HT1080 (cell line): ENCODE measurements at places on chromosomes 2 and 18.

DNA sequence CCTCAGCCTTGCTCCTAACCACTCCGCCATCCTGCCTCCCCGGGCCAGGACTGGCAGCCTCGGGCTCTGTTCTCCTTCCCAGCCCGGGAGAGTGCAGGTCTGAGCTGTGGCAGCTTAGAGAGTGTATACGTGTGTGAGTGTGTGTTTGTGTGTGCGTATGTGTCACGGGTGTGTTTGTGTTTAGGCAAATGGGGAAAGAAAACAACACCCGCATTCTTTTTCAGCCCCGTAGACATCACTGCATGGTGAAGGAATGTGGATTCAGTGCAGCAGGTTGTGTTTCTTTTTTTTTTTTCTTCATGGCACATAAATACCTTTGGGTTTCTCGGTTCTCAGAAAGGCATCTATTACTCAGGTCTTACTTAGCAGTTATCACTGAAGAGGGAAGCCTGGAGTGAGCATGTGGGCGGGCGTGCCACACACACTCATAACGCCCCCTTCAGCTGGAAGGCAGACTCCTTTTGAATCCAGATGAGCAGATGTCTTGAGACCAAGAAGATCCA is 44.2 kb downstream of the GLI2 start:
- DNase-seq = peak; percentile 71

GRCh38 chr2:121828281-121828731 is 72.9 kb downstream of the TSN start:
- peak; percentile 27 for DNase-seq

- no peak for DNase-seq
Measured at GRCh38 chr2:214569419-214570035, 158.7 kb downstream of the VWC2L start.

DNA sequence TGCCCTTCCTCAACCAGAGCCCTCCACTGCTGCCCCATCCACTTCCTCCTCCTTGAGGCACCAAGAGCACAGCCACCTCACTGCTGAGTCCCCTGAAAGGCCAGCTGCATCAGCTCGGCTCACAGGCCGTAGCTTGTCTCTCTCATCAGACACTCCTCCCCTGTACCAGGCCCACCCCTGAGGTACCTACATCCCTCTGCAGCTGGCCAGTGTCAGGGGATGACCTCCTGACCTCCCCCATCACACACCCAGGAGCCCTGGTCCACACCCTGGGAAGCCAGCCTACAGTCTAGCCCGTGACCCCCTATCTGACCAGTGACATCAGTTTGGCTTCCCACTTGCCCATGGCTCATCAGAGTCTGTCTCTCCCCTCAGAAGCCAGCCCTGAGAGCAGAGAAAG is 205.6 kb downstream of the TNS1 start:
- no peak for DNase-seq

DNA sequence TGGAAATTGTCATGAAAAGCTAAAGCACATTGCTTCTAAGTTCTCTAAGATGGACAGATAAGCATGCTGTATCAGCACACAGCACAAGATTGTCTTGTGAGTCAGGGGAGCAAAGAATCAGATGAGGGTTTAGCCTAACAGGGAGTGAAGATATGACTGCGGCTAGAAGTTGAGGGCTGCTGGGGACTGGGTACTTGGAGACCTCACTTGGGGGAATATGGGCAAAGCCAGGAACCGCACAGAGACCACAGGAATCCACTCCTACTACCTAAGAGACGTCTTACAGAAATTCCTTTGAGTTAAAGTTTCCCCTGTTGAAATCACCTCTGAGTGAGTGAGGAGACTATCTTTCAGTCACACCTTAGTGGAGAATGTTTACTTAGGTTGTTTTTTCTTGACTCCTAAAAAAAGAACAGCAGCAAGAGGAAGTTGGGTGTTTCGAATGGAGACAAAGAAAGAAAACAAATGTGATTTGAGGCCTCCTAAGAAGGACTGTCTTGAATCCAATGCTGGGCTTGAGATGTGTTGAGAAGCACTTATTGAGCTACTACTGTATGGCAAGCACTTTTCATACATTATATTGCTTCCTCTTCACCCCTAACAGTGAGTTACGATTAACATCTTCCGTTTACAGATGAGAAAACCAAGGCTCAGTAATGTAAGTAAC is 100.7 kb downstream of the ANKRD44 start:
- peak; percentile 70 for DNase-seq

DNA sequence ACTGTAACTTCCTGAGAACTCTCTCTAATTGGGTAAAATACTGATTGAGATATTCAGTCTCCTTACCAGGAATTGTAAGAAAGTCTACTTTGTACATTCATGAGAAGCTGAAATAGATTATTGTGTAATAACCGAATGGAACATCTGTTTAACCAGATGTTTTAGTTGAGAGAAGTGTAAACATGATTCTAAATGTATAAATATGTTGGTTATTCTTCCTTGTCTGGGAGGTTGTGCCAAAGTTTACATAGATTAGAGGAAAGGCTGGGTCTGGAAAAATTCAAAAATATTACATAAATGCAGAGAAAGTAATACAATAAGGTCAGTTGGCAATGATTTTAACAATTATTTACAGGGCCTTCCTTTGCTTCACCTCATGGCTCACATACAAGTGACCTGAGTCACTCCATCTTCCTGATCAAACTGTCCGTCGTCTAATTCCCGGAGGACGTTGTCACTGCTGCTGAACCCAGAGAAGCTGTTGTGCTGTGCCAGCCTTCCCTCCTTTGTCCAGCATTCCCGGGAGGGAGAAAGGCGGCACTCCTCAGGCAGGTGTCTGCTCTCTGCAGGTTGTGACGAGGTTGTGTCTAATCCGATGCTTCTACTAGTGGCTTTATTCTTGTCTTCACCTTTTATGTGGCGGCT is 55.9 kb downstream of the MOB4 start:
- peak; percentile 27 for DNase-seq

DNA sequence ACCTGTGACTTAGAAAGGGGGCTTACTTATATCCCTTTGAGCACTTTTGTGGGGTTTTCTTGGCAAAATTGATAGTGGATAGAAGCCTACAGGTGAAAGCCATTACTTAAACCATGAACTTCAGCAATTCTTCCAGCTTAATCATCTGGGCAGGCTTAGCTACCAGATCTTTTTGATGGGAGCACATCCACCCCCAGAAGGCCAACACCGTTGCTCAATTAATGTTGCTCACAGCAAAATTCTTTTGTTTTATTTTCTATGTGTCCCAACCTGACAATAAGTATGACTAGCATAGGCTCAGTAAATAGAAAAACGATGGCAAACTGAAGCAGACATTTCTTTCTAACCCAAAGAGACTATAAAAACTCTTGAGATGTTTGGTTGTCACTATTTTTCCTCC is 269.4 kb upstream of the TCF4 start:
- DNase-seq = no peak

- DNase-seq = no peak
Measured at GRCh38 chr18:62781262-62781661, 65.9 kb downstream of the PHLPP1 start.

- peak; percentile 44 for DNase-seq
Measured at GRCh38 chr18:59502274-59503175, 143.5 kb upstream of the LMAN1 start.

DNA sequence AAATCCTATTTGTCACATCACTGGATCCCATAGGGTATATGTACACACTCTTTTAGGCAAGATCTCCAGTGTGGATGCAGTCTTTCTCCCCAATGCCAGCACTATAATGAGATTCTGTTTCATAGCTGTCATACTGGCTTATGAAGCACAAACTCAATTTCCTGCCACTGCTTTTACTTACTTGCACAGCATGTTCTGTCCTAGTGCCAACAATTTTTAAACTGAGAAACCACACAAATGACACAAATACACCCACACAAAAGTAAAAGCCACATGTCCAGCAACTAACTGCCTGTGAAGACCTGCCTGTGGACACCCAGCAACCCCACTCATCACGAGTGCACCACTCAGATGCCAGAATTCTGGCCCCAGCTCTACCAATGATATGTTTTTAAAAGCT is 29.6 kb upstream of the RNU4ATAC start:
- no peak for DNase-seq

DNA sequence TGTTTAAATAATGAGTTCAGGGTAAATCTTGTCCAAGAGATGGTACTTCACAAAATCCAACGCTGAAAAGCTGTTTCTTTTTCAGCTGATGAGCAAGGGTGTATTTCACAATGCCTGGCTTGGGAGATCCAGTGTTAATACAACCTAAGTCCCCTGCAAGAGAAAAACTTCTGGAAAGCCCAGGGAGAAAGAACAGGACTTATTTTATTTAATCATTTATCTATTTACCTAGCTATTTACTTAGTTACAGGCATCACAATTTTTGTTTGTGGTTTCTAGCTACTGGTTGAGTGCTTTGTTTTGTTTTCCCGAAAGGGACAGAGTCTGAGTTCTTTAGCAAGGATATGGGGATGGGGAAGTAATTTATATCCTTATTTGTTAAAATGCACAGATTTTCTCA is 598.2 kb upstream of the SYT4 start:
- DNase-seq = no peak

- peak; percentile 84 for DNase-seq
Measured at GRCh38 chr2:29213888-29214291, 98.7 kb downstream of the CLIP4 start.

GRCh38 chr2:64223055-64223454 is 78.8 kb upstream of the PELI1 start:
- no peak for DNase-seq

DNA sequence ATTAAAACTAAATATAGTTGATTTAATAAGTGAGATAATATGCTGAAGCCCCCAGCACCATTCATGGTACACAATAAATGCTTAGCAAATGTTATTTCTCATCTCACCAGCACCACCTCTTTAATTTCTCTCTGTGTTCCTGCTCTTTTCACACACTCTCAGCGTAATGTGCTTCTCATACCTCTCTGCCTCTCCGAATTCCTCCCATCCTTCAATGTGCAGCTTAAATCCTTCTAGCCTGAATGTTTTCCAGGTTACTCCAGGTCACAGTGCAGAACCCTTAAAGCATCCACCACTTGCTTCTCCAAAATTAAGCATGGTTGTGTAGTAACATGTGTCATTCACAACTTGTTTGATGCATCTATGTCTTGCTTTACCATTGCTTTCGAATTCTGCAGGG is 119.6 kb downstream of the MCFD2 start:
- DNase-seq = no peak

- DNase-seq = peak; percentile 62
Measured at GRCh38 chr2:101160454-101160853, 9.3 kb upstream of the TBC1D8 start.

DNA sequence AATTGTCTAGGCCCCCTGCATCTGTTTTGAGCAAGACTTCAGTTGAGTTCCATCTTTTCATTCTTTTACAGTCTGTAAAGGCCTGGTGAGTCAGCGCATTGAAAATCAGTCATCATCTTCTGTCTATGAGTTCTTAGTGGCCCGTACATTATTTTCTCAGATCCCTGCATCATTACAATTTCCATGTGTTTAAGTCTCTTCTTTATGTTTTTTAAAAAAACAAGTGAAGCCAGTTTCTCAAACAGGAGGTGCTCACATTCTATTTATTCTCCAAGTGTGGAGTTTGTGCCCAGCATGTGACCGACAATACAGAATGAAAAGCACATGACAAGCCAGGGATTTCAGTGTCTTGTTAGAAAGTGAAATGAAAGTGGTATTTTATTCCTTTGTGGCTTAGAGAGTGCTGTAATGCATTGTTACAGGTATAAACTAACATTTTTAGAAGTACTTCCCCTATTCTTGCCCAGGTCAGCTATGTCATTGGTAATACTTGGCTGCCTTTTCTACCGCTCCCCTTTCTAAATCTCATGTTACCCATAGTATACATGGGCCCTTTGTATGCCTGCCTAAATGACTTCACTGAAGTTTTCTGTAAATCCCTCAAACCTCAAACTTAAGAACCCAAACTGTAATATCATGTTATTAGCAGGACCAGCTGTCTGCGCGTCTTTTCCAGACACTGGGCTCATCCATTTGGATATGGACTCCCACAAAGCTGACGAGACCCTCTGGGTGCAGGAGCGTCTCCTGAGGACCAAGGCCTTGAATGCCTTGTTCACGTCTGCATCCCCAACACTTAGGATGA is 67.6 kb downstream of the FEZ2 start:
- peak; percentile 25 for DNase-seq

DNA sequence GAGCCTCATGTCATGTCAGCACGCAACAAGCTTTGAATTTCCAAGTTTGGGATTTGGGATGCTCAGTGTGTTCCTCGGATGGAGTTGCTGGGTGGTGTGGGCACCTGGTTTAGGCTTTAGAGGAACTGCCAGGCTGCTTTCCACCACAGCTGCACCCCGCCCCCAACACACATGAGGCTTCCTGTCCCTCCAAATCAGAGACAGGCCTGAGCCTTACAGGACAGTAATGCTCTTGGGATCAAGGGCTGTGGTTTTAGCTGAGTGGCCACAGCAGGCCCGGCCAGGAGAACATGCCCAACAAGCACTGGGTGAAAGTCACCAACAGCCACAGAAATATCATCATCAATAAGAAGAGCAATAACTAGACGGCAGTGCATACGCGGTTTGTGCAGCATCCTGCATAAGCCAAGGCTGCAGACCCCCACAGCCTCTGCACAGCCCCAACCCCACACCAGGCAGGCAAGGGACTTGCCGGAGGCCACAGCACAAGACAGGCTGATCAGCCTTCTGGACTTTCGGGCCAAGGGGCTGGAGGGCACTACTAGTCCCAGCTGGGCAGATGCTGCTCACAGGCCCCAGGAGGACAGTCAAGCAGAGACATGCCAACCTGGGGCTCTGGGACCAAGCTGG is 29.7 kb upstream of the GPC1 start:
- DNase-seq = no peak

DNA sequence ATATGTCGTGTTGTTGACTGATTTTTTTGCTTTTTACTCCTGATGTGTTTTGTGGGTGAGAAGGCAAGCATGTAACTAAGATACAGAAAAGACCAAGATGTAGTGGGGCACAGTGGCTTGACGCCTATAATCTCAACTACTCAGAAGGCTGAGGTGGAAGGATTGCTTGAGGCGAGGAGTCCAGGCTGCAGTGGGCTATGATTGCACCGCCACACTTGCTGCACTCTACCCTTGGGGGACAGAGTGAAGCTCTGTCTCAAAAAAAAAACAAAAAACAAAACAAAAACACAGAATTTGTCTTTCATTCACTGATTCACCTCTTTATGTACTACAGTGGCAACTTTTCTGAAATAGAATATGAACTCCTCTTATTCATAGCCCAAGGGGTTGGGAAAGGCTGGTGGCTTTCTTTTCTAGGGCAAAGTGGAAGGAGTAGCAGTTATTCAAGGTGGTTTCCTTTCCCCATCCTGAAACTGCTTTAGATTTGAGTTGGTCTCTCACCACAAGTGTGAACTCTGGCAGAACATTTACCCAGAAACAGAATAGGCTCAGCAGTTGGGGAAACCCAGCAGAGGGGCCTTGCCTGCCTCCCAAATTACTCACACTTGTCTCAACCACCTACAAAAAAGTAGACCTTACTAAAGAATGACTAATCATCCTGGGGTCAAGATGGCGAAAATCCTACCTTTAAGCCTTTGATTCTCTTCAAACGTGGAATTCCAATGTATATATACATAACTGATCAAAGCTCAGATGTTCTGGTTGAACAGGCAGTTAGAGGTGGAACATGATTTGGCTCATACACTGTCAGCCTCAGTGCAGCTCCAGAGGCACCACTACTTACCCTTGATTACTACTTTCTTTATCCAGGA is 6.5 kb downstream of the TANK start:
- peak; percentile 32 for DNase-seq

GRCh38 chr2:136175868-136176267 is 57.9 kb upstream of the CXCR4 start:
- DNase-seq = no peak
